ENCODE measurements at places on chromosomes 1 and 21.

DNA sequence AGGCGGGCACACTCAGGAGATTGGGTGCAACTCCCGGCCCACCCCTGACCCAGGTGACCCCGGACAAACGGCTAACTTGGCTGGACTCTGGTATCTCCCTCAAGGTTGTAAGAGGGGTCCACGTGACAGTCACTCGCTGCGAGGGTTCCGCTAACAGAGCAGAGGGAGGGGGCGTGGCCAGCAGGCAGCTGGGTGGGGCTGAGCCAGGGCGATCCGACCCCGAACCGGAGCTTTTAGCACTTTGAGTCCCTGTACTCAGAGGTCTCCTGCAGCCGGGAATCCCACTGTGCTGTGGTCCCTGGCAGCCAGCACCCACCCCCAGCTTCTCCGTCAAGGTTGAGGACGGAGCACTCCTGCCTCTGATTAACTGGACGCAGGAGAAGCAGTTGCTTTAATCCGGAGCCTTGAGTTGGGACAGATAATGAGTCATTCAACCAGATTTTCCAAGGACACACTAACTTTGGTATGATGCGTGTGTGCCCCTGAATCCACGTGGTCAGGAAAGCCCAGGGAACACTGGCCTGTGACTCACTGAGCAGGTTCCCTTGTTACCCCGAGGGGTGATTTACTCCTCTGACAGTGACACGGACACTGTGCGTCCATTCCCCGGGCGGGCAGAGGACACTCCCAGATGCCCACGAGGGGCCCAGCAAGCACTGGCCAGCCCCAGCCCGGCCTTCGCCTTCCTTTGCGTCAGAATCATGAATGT is 16.8 kb downstream of the TRPM2 start:
- no peak for DNase-seq

DNA sequence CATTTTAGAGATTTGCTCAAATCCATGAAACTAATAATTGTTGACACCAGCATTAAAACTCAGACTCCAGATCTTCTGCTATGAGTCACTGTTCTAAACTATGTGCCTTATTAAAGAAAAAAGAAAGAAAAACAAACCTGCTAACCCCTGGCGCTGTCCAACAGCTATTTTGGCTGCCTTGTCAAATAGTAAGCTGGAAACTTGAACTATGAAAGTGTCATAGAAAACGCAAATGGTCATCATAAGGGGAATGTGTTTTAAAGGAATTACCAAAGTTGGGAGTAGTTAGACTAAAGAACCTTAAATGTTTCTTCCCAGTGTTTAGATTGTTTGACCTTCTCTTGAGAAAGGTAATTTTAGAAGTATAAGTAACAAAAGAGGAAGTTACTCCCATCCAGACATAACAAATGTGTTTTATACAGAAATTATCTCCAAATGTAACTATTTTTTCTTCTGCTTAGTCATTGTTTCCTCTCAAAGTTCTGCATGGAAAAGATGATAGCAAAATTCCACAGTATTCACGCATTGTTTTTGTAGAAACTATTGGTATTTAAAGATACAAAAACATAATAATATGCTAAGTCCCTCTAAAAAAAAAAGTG is 272.4 kb downstream of the TPR start:
- no peak for DNase-seq

DNA sequence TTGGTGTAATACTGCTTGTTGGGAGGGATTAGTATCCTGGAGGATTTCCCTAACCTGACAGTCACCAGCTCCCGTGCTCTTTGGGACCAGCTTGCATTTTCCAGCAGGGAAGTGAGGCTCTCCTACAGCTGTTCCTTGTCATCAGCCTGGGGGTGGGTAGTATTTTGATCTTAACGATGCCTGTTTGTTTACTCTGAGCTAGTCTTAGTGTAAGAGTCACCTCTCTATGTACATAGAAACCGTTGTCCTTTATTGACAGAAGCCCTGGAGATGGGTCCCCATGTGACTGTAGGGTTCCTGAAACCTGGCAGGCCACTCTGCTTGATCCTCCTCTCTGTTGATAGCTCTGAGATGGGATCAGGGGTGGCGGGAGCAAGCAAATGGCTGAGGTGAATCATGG is 58.0 kb downstream of the ACP6 start:
- DNase-seq, result no peak

- no peak for DNase-seq
These were observed 9.0 kb downstream of the COL18A1 start for GRCh38 chr21:45413922-45414321.

DNA sequence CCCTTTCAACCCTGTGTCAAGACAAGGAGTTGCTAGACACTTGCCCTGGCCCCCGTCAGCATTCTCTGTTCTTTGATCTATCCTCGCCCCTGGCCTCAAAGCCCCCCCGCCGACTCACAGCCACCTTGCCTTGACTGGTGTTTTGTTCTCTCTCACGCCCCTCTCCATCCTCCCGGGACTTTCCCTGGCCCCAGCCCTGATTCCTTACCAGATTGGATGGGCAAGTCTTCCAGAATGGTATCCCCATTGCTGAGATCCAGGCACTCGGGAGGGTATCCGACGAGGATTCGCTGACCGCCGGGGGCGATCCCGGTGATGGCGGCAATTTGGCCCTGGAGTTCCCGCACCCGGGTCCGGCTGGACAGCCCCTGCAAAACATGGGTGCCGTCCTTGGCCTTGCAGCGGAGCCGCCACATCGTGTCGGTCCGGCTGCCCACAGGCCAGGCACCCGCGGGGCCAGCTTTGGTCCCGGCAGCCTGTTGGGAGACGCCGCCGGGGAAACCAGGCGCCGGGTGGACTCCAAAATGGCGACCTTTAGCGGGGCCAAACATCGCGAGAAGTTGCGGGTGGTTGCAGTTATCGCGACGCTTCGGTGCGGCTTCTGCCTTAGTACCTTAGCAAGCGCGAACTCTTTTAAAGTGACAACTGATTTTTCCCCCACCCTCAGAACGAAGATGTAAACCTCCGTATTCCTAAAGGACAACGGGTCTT is 373 bp downstream of the YOD1 start:
- DNase-seq, result peak; percentile 79
